ENCODE measurements at places on chromosomes 11 and 22. TPM values are rescaled to one million over a fixed set of nuclear protein-coding genes. Genes with fewer than 3 reads are reported as not detected.
A peak's percentile ranks its signal among the peaks of the same experiment; 100 is the strongest.

- no peak overlapping the region for H3K4me3 ChIP-seq
- H3K36me3 ChIP-seq: no peaks in the 10 kb centered on the region
- H3K4me1 ChIP-seq: no peaks in the 10 kb centered on the region
- no peak overlapping the region for H3K27ac ChIP-seq
Measured at GRCh38 chr11:72321381-72321996, 77.5 kb upstream of the PHOX2A start.

DNA sequence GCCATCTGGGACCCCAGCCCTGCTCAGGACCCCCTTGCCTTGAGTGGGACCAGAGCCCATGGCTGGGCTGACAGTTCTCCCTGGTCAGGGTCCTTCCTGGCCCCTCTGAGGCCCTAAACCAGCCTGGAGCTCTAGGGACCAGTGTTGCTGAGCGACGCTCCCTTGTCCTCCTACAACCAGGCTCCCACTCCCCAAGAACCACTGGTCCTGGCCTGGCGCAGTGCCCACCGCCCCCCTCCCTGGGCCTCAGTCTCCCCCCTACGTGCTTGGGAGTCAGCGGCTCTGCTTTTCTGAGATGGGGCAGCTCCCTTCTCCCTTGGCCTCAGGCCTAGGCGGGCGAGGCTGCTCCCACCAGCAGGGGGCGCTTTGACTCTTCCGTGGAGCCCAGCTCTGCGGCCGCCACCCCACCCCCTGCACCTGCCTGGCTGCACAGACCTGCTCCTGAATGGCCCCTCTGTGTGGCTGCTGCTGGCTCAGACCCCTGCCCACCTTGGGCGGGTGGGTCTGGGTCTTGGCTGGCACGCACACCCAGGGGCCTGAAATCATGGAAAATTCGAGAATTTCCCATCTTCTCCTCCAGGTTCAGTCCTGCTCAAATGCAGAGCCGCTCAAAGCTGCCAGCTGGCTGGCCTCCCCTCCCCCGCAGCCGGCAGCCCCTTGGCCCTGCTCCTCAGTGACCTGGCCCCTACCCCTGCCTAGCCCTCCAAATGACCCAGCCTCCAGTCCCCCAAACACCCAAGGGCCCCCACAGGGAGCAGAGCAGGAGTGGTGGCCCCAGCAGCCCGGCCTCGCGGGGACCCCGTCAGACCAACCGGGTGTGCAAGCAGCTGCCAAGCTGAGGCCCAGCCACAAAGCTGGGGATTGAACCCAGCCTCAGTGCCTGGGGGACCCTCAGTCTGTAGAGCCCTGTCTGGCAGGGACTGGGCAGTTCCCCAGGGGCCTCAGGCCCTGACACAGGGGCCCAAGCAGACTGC, 9.1 kb downstream of the PRR33 start:
- peaks cover 34% of the 10 kb centered on the region for H3K36me3 ChIP-seq
- DNase-seq: peak; percentile 96
- no peaks in the 10 kb centered on the region for H3K27me3 ChIP-seq
- peak overlapping the region; percentile 81 for H3K27ac ChIP-seq
- H3K4me1 ChIP-seq: peaks cover 50% of the 10 kb centered on the region

DNA sequence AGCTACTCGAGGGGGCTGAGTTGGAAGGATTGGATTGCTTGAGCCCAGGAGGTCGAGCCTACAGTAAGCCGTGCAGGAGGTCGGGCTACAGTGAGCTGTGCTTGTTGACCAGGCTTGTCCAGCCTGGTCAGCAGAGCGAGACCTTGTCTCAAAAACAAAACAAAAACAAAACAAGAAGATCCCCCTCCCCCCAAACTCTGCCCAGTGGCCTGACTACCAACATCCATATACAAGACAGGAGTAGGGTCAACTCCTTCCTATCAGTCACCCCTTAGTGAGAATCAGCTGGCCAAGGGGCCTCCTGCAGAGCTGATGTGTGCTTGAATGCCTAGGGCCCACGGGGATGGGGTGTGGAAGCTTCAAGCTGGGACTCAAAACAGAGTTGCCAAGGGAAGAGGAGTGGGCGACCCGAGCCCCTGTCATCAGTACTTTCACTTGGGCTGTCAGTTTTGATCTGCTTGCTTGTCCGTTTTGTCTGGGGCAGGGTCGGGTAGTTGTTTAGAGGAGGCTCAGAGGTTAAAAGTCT, 942 bp upstream of the TSPAN18 start:
- no peaks in the 10 kb centered on the region for H3K36me3 ChIP-seq
- no peak overlapping the region for H3K4me3 ChIP-seq
- no peak for DNase-seq
- peaks cover 59% of the 10 kb centered on the region for H3K4me1 ChIP-seq
- H3K27ac ChIP-seq: peak overlapping the region; percentile 75

DNA sequence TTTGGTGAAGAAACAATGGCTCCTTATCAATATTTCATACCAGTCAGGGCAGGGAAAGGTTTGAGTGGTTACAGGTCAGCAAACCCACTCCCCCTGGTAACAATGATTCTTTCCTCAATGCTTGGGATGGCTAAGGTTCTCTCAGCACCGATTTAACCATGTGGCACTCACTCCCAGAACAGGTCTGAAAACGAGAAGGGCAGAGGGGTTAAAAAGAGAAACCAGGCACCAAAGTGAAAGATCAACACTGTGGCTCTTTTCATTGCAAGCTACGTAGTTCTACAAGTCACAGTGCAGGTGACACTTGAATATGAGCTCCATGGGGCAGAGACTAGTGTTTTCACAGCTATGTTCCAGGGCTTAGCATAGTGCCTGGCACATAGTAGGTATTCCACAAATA, 132.4 kb downstream of the PLEKHA7 start:
- H3K4me1 ChIP-seq: peaks cover 18% of the 10 kb centered on the region
- no peak for DNase-seq
- no peaks in the 10 kb centered on the region for H3K27me3 ChIP-seq

GRCh38 chr22:37063431-37064420, 12.2 kb downstream of the KCTD17 start:
- no peak overlapping the region for H3K27ac ChIP-seq
- H3K27me3 ChIP-seq: peaks cover 12% of the 10 kb centered on the region
- no peak for DNase-seq
- H3K36me3 ChIP-seq: peaks cover 27% of the 10 kb centered on the region
- no peak overlapping the region for H3K4me3 ChIP-seq

- no peak overlapping the region for H3K4me3 ChIP-seq
- H3K27ac ChIP-seq: no peak overlapping the region
- H3K36me3 ChIP-seq: no peaks in the 10 kb centered on the region
Measured at GRCh38 chr22:25207553-25208157, 8.0 kb downstream of the CRYBB3 start.

DNA sequence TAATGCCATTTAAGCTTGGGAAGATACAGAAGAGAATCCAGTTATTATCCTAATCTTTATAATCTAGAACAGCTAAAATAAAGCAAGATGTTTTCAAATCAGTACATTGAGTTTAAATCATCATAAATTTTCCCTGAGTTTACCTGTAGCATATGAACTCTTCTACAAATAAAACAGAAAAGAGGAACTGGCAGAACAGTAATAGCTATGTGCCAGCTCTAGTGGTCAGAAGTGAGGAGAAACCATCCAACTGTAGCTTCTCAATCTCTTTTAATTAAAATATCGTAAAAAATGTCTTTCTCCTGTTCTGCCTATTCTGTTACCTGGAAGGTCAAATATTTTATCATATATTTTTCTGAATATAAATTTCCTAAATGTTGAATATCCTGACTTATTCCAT, 266.9 kb downstream of the SOX6 start:
- H3K27ac ChIP-seq: no peak overlapping the region
- H3K4me1 ChIP-seq: no peaks in the 10 kb centered on the region
- no peak overlapping the region for H3K4me3 ChIP-seq
- no peaks in the 10 kb centered on the region for H3K36me3 ChIP-seq
- DNase-seq: no peak

DNA sequence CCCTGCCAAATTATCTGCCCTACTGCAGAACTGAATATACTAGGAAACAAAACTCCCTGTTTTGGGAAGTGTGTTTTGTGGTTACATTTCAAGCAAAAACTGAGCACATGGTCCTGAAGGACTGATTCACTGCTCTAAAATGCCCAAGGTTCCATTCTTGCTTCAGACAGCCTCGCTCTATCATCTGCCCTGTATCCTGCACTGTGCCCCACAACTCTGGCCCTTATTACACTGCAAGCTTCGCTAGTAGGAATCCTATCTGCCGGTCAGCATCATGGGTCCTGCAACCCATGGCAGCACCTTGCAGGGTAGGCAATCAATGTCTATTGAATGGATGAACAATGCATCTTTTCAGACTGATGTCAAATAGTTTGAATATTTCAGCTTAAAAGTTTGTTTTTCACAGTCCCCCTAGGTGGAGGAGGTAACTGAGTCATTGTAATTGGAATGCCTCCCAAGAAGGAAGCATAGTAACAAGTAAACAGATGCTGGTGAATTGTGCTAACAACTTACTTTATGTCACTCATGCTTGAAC, 21.3 kb downstream of the LAYN start:
- no peak overlapping the region for H3K27ac ChIP-seq
- no peak overlapping the region for H3K4me3 ChIP-seq
- no peaks in the 10 kb centered on the region for H3K27me3 ChIP-seq
- H3K4me1 ChIP-seq: peaks cover 18% of the 10 kb centered on the region
- DNase-seq: no peak

DNA sequence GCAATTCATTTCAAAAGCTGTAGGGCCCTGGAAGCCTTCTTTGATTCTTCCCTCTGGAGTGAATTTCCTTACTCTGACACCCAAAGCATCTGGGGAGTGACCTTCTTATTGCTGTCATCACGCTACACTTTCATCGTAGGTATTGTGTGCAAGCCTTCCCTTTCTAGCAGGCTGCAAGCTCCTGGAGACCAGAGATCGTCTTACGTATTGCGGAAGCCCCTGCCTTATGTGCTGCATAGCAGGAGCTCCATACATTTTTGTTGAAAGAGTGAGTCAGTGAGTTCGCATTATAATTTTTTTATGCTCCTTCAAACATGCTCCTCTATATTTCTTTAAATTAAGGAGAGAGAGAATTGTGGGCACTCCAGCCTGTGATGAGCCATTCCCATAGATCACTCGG, 21.2 kb upstream of the TMEM218 start:
- no peaks in the 10 kb centered on the region for H3K27me3 ChIP-seq
- no peak for DNase-seq
- H3K4me3 ChIP-seq: no peak overlapping the region
- no peaks in the 10 kb centered on the region for H3K36me3 ChIP-seq
- no peaks in the 10 kb centered on the region for H3K4me1 ChIP-seq

DNA sequence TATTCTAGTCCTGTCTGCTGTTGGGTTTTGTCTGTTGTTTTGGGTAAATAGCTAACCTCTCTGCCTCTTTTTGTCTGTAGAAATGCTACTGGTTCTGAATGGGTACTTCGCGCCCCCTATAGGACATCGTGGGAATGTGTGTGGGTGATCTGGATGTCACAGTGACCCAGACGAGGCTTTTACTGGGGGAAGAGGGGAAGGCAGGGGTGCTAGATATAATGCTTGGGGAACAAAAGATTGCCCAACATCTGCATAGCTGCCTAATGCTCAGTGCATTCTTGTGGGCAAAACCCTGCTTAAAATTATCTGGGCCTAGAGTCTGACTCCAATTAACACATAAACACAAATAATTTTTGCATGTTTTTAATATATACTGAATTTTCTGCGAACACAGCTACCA, 57.7 kb downstream of the BMAL1 start:
- H3K27me3 ChIP-seq: no peaks in the 10 kb centered on the region
- no peak overlapping the region for H3K27ac ChIP-seq
- H3K36me3 ChIP-seq: no peaks in the 10 kb centered on the region
- no peak for DNase-seq
- no peak overlapping the region for H3K4me3 ChIP-seq

GRCh38 chr11:57133366-57134038, 48.3 kb upstream of the LRRC55 start:
- no peak overlapping the region for H3K4me3 ChIP-seq
- no peak for DNase-seq
- H3K27me3 ChIP-seq: no peaks in the 10 kb centered on the region
- no peaks in the 10 kb centered on the region for H3K36me3 ChIP-seq

TRIM29 gene
- 0.45 TPM for total RNA-seq
